ENCODE measurements at places on chromosomes 3 and 15.
A peak's percentile ranks its signal among the peaks of the same experiment; 100 is the strongest.

- no peak for DNase-seq
Observed at GRCh38 chr3:40780925-40781406, 256.2 kb downstream of the ZNF621 start.

- no peak for DNase-seq
Observed at GRCh38 chr3:30632065-30632464, 25.7 kb downstream of the TGFBR2 start.

DNA sequence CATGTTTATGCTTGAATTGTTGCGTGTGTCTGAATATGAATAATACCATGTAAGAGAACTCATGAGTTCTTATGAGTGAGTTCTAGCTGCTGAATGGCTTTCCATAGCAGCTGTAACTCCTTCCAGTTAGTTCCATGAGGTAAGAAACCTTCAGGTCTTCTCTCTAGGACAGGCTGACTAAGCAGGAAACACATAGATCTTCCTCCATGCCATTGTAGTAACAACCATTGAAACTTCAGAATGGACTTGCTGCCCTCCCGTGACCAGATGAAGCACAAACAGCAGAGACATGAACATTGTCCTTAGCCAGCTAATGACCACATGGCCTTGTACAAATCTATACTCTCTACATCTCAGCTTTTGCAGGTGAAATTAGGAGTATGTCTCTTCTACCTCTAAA is 200.0 kb downstream of the ZNF385D start:
- no peak for DNase-seq

DNA sequence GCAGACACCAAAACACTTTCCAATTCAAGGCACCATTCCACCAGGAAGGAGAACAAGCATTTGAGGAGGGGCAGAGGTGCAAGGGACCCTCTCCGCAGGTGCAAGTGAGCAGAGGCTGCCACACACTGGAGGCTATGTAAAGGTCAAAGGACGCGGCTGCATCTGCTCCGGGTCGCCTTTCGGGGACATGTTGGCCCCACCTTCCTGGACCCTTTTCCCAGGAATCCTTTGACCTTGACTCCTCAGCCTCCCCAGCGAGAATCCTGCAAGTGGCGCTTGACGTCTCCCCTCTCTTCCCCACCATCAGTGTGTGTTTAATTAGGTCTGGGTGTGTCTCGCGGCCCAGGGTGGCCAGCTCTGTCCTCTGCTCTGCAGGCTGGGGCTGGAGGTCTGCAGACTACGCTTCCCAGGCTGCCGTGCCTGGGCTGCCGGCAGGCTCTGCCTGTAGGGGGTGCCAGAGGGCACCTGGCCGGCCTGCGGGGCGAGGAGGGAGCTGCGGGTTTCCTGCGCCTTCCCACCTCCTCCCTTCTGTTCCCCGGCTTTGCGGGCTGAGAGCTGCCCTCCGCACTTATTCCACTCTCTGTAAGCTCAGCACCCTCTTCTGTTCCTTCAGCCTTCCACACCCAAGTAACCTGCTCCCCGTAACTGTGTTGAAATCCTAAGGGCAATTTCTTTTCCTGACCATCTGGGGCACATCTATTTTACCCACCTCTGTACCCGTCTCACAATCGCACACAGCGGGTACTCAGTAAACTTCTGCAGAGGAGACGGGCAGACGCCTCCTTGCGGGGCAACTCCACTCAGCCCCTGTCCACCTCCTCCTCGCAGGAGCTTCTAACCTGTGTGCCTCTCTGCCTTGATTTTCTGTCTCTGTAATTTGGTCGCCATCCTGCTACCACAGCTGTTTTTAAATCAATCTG is 129.8 kb downstream of the NSMCE3 start:
- peak; percentile 44 for DNase-seq

Data from adrenal gland (tissue), 19 donors.